ENCODE measurements at places on chromosomes 2 and 18.

- DNase-seq = no peak
Observed at GRCh38 chr2:230153390-230153976, 66.3 kb downstream of the SP110 start.

DNA sequence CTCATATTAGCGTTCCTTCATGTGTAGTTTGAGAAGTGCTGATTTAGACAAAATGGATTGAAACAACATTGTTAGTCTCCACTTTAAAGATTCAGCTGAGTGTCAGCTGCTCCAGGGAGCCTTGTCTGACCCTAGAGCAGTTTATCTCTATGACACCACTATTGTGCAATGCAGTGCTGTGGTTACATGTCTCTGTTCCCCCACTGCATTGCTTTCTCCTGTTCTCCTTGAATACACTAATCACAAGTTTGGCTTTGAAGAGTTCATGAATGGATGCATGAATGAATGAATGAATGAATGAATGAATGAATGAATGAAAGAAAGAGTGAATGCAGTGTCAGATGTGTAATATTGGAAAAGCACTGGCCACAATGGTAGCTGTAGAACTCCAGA lies 38.3 kb downstream of the GCG start:
- no peak for DNase-seq

- DNase-seq = no peak
Observed at GRCh38 chr2:56030901-56031300, 107.3 kb upstream of the EFEMP1 start.

GRCh38 chr2:28449488-28450395 lies 46.1 kb upstream of the PLB1 start:
- DNase-seq = no peak

- DNase-seq = peak; percentile 62
Observed at GRCh38 chr2:172196768-172197431, 94.2 kb upstream of the DLX2 start.

GRCh38 chr18:26429535-26430226 lies 118.7 kb downstream of the KCTD1 start:
- no peak for DNase-seq

GRCh38 chr2:137842430-137842829 lies 121.8 kb upstream of the HNMT start:
- no peak for DNase-seq

DNA sequence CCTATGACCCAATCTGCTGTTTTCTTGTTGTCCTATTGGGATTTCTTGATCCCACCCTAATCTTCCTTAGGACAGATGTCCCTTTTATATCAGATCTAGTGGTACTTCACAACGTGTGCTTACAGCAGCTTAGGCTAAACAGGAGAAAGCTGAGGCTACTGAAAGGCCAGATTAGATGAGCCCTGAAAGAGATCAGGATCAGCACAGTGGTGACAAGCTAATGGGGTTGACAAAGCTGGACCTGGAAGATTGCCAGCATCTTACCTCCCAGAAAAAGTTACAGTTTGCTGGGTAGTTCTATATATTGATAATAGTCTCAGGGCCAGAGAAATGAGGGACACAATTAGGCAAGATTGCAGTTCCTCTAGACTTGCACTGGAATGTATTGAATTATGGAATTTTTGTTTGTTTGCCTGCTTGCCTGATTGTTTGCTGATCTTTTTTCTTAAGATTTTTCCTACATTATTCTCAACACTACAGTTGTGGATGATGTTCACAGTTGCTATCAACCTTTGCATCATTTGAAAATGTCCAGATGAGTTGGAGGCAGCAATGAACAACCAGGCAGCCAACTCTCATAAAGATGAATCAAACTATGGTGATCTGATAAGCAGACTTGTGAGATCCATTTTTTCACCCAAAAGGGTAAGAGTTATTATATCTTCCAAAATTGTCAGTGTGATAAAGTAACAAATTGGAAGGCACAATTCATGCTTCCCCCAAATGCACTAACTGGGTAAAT lies 49.1 kb upstream of the PIK3C3 start:
- no peak for DNase-seq

GRCh38 chr2:64846177-64846576 lies 143.0 kb upstream of the SLC1A4 start:
- no peak for DNase-seq

DNA sequence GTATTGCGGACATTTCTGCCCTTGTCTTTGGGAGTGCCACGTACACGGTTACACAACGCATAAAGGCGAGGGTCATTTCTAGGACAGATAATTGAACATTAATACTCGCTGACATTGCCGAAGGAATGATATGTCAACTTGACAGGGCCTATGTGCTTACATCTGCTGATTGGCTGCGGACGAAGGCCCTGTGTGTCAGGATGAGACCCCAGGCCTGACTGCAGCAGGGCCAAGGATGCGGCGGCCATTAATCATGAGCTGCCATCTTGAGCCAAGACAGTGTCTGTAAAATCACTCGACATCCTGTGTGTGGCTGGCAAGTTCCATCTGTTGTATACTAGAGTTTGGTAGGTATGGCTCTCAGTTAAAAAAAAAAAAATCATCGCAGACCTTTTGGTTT lies 96.6 kb downstream of the MEIS1 start:
- DNase-seq = no peak

DNA sequence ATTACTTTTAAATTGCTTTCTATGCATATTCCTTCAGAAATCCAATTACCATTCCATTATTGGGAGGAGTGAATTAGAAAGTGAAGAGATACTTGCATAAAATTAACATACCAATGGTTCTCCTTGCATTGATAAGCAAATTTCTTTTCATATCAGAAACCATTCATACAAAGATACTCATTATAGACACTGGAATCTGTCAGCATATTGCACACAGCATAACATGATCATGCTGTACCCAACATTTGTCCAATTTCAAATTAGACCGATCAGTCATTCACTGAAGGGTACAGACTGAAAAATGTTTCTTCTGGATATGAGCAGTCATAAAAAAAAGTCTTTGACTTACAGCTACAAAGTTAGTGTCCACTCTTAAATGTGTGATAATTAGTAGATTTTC lies 175.6 kb downstream of the PID1 start:
- DNase-seq = no peak

DNA sequence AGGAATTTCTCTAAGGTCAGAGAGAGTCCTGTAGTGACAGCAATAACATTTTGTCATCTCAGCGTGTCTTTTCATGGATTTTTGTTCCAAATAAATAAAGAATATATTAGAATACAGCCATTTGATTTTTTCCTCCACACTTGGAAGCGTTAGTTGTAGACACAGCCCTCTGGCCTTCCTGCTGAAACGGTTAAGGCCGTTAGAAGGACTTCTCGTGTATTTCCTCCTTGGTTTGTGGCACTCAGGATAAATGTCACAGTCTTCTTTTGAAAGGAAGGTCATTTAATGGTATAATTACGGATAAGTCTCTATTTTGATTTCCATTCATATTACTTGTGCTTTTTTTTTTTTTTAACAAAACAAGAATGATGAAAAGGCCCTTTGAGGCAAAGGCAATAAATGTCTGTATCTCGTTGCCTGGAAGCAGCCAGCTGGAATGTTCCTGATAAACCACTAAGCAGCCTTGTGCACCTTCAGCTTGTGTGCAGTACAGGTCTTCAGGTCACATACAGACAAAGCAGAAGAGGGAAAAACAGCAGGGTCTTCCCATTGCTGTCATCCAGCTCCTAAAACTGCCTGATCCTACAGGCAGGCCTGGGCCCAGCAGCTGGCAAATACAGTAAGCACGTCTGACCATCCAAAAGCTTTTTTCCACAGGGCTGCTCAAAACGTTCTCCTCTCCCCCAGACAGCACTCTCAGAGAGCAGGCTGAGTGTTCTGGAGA lies 14.4 kb downstream of the EFR3B start:
- DNase-seq = no peak

GRCh38 chr2:214713080-214713830 lies 96.2 kb downstream of the BARD1 start:
- DNase-seq = no peak

GRCh38 chr2:100785626-100786296 lies 34.2 kb upstream of the NPAS2 start:
- no peak for DNase-seq

GRCh38 chr2:233375490-233376314 lies 21.4 kb downstream of the DGKD start:
- DNase-seq = no peak

- no peak for DNase-seq
Observed at GRCh38 chr18:9115984-9116383, 13.5 kb downstream of the NDUFV2 start.

- no peak for DNase-seq
Observed at GRCh38 chr2:240126731-240127130, 9.4 kb downstream of the COPS9 start.

- no peak for DNase-seq
Observed at GRCh38 chr2:119837759-119838158, 78.0 kb downstream of the PTPN4 start.

GRCh38 chr2:60577682-60578283 lies 24.3 kb upstream of the BCL11A start:
- DNase-seq = no peak

DNA sequence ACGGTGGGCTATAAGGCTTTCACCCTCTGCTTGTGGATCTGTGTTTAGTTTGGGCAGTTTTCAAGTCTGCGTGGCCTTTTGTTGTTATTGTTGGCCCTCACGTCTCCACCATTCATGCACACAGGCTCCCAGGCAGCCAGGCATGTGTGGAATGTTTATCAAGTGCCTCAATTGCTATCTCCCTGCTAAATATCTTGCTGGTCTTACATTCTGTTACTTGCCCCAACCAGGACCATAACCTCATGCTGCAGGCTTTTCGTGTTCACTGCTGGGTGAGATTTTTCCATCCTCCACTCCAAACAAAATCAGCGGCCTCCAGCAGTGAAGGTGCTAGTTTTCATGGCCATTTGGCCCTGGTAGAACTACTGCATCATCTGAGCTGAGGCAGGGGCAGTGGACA lies 63.0 kb upstream of the DSC1 start:
- DNase-seq = no peak

GRCh38 chr18:45284174-45284573 lies 331.1 kb upstream of the SLC14A2 start:
- DNase-seq = no peak

DNA sequence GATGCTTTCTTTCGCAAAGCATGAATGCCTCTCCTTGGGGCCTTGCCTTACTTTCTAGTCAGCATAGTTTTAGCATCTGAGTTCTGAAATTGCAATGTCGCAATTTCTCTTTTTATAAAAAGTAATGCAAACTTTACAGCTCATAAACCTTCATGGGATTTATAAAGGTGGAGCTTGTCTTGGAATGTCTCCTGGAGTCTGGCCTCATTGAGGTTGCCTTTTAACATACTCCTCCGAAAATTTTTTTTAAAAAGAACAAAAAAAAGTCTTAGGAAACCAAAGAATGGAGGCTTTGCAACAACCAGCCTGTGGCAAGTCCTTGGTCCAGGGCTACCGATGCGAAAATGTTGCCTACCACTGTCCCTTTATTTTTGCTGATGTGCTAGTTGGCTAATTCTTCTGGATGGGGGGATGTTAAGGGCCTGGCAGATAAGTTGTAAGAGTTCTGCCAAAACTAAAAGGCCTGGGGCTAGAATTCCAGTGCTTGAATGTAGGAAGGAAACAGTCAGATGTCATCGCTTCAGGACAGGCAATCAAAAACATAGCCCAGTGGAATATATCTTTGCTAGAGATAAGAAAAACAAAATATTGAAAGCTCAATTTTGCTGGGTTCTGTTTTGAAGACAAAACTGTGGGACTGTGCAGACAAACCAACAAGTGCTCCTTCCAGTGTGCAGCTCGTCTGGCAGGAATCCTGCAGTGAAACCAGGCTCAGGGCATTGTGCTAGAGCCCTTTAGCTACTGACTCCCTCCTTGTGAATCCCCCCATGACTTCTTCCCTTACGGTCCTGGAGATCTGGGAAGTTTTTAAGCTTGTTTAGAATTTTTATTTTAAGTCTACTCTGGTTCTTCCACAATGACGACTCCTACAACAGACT lies 213.0 kb downstream of the PIEZO2 start:
- DNase-seq = no peak

GRCh38 chr2:216056739-216057138 lies 24.9 kb downstream of the PECR start:
- no peak for DNase-seq

DNA sequence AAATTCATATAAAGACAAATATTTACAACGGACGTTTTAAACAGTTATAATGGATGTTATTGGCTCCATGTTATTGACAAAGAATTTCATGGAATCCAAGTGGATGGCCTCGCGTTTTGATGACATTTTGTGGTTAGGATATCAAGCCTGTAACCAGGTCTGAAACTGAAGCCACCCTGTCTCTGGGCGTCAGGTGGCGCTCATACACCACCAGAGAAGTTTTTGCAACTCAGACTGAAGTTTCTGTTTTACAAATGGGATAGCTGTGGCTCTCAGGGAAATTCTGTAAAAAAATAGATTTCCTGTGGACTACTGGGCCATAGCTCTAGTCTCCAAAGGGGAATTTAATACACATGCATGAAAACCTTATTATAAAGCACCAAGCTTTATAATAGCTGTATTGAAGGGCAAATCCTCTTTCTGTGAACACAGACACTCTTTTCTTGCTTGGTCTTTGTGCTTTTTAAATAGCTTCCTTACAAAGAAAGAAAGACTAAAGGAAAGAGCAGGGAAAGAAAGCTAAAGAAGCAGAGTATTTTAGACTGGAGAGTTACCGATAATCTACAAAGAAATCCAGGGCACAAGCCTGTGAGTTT lies 86.7 kb downstream of the C18orf54 start:
- DNase-seq = no peak
